GM23248 (cell line): ENCODE measurements at places on chromosomes 3 and 15.

DNA sequence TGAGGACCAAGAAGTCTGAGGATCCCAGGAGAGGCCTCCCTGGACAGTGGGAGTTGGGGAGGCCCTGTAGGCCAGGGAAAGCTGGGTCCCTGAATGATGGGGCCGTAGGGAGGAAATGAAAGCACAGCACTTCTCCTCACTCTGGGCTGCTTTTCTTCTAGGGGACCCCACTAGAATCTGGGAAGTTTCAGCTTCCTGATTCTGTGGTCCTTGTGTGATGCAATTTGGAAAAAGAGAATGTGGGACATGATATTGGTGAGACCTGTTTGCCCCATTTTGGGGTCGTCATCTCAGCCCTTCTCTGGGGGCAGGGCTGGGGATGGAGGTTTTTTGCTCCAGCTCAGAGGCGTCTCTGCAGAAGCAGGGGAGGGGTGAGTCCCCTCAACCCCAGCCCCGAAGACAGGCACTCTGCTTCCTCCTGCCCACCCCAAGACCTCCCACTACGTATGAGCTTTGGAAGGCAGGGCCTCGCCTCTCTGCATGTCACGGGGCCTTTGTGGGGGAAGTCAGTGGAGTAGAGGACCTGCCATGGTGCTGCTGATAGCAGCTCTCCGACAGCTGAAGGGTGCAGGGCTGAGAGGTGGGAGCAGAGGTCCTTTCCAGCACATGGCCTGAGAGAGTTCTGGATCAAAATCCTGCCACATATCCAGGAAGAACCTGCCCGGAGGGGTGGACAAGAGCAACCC, 1.5 kb upstream of the SNX22 start:
- DNase-seq = no peak

DNA sequence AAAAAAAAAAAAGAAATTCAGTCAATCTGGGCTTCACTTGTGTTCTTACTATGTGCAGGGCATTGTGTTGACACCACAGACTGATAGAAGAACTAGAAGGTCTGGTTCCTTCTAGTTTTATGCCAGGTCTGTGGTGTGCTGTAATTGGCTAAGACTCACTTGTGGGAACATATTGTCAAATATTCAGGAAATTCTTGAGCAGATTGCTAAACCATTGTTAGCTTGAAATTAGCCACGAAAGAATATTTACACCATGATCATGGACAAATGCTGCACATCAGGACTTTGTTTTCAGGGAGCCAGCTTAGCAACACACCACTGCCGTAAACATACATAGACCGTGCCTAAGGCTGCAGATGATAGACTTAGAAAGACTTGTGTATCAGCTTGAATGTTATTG, 74.6 kb downstream of the GTPBP8 start:
- DNase-seq = no peak

- DNase-seq = no peak
These were observed 56.5 kb upstream of the TMEM115 start for GRCh38 chr3:50415816-50416215.

GRCh38 chr3:18739099-18739433, 313.9 kb upstream of the SATB1 start:
- DNase-seq = no peak

GRCh38 chr3:60114191-60114590, 1064.4 kb upstream of the CFAP20DC start:
- no peak for DNase-seq

GRCh38 chr15:48794697-48795134, 16.2 kb downstream of the CEP152 start:
- DNase-seq = peak; percentile 35

DNA sequence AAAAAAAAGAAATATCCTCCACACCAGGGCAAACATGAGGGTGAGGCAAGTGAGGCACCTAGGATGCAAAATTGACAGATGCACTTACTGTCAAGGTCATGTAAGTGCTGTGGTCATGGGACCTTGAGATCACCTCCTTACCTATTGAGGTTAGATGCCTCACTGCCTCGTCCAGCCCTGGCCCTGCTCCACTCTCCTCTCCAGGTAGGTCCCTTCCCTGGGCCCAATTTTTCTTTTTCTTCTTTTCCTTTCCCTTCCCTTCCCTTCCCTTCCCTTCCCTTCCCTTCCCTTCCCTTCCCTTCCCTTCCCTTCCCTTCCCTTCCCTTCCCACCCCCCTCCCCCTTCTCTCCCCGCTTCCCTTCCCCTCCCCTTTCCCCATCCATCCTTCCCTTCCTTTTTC, 71.1 kb upstream of the DLG1 start:
- no peak for DNase-seq
